ENCODE measurements at places on chromosomes 3 and 15. TPM values are rescaled to one million over a fixed set of nuclear protein-coding genes. Genes with fewer than 3 reads are reported as not detected.

DNA sequence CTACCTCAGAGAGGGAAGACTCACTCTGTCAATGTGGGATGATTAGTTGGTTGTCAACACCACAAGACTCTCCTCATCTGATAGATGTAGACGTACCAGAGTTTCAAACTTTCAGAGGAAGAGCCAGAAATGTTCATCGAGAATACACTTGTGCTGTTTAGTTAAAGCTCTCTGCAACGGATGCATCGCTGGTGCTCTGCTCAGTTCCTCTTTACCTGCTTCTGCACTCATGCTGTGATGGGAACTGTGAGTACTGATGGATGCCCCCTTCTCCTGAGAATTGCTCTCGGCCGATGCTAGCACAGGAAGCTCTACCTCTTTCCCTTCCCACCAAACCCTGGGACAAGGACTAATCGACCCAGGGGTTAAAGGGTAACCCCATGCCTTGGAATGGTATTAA, 51.8 kb upstream of the CCDC54 start:
- no peak for DNase-seq

GRCh38 chr15:59388670-59389069, 16.0 kb upstream of the MYO1E start:
- DNase-seq = no peak

DNA sequence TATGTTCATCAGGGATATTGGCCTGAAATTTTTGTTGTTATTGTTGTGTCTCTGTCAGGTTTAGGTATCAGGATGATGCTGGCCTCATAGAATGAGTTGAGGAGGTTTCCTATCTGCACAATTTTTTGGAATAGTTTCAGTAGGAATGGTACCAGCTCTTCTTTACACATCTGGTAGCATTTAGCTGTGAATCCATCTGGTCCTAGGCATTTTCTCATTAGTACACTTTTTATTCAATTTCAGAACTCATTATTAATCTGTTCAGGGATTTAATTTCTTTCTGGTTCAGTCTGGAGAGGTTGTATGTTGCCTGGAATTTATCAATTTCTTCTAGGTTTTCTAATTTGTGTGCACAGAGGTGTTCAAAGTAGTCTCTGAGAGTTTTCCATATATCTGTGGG, 57.0 kb downstream of the STRIT1 start:
- DNase-seq = no peak

Gene CPN2
- total RNA-seq = not detected

- DNase-seq = no peak
These were observed 14.1 kb downstream of the LYSMD4 start for GRCh38 chr15:99719096-99719541.

DNA sequence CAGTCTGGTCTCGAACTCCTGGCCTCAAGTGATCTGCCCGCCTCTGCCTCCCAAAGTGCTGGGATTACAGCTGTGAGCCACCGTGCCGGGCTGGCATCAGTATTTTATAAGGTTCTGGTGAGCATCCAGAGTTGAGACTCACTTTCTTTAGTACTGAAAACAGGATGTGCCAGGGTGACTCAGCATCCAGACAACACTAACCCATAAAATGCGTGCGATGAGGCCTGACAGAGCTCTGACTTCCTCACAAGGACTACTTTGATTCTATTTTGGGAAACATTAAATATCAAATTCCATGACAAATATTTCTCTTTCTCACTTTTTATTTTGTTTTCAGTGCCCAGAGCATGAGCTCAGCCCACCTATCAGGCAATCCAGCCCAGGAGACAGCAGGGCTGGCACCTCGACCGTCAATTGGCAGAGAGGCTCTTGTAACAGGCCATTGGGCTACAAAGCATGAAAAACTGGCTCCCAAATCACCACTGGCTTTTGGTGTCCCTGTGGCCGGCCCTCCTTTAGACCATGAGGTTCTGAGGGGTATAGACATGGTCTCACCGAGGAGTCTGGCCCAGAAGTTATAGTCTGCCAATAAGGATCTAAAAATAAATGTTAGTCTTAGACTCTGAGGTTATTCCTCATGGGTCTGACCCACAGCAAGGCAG, 75.0 kb downstream of the FEM1B start:
- peak; percentile 82 for DNase-seq

Gene NANOGP8
- not detected for total RNA-seq

DNA sequence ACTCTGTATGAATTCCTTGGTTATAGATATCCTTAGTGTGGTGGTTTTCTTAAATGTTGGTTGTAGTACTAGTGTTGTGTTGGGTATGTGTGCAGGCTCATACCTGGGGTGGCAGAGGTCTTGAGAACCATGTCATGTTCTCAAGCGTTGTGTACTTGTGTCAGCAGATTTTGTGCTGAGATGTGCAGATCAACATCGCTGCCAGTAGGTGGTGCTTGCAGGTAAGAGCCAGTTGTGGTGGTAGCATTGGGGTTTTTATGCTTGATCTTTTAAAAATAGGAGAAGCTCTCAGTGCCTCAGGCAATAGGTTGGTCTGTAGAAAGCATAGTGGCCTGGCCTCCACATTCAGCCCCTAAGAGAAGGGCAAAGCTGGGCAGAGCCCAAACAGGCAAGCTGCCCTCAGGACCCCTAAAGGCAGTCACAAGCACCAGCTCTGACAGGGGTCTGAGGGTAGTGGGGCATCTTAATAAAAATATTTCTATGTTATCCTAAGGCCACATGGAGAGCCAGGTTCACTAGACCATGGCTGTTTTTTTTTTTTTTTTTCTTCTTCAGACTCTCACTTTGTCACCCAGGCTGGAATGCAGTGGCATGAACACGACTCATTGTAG, 164.0 kb downstream of the IL20RB start:
- DNase-seq = peak; percentile 48

DNA sequence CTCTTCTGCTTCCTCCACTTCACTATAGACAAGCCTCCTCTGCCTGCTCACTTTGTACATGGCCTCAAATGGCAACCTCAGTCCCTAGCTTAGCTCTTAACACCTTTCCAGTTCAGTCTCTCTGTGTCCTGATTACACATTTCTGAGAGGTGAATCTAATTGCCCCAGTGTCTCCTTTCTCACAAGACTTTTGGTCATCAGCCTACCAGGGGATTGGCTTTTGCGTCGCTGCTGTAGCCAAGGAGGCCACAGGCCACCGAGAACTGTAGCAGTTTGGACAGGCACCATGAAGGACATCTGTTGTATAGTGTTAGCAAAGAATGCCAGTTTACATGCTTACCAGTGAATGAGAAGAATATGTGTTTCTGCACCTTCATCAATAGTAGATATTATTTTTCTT, 8.5 kb downstream of the IREB2 start:
- DNase-seq = no peak

- DNase-seq = no peak
These were observed 5.8 kb downstream of the TWF2 start for GRCh38 chr3:52233108-52233591.

All from activated naive CD4-positive, alpha-beta T cell treated with anti-CD3 and anti-CD28 coated beads for 36 hours (primary cell).